NCI-H524 (cell line): ENCODE measurements at places on chromosomes 16 and 17.
A peak's percentile ranks its signal among the peaks of the same experiment; 100 is the strongest.

DNA sequence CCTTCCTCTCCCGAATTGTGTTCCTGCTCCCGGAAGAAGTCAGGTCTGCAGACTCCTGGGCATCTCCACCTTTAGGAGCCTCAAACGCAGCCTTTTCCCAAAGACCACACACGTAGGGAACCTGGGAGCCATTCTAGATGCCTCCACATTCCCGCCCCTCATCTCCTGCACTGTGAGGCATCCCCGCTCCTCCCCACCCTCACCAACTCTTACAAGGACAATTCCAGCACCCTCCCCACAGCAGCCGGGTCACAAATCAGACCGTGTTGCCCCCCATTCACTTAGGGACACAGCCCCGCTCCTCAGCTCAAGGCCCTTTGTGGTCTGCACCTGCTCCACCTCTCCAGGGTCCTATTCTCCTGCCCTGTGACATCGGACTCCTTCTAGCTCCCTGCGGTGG, 49.6 kb downstream of the ABR start:
- DNase-seq, result no peak

- DNase-seq, result no peak
These were observed 100.0 kb downstream of the METRNL start for GRCh38 chr17:83179374-83179773.

GRCh38 chr16:85103114-85104079, 8.9 kb downstream of the CIBAR2 start:
- peak; percentile 89 for DNase-seq

DNA sequence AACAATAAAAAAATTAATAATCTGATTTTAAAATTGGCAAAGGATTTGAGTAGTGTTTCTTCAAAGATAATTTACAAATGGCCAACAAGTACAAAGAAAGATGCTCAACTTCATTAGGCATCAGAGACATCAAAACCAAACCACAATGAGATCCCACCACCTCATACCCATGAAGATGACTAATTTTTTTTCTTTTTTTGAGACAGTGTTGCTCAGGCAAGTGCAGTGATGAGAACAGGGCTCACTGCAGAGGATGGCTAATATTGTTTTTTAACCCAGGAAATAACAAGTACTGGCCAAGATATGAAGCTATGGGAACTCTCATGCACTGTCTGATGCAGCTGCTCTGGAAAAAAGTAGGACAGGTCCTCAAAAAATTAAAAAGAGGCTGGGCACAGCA, 14.9 kb downstream of the WDR45B start:
- no peak for DNase-seq

- DNase-seq, result no peak
These were observed 189.8 kb upstream of the AXIN2 start for GRCh38 chr17:65751263-65751662.

GRCh38 chr17:4433515-4434031, at the start of gene SPNS3:
SPNS3 (plus strand) TSS chr17:4433940; CDS start chr17:4433968, 28 bp downstream.
- DNase-seq, result no peak

GRCh38 chr16:22300427-22301071, 3.3 kb downstream of the POLR3E start:
- DNase-seq, result peak; percentile 30

DNA sequence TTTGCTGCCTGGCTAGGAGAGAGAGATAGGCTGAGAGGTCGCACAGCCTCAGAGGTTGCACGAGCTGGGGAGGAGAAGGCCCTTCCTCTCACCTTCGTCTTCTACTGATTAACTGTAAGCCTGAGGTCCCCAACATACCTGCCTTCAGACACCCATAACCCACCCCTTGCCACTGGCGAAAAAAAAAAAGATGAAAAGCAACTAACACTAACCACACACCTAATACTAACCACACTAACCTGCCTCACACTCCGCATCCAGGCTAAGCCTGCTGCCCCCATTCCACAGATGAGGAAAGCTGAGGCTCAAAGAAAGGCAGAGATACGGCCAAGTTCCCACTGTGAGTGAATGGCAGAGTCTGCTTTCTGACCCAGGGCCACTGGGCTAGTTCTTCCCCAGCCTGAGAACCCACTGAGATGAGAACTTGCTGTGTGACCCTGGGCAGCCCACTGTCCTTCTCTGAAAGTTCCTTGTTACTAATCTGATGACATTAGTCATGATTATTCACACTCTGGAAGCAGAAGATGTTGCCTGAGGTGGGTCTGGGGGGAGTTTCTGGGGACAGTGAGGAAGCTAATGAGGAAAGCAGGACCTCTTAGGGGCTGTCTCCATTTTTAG, 4.6 kb downstream of the IL21R start:
- no peak for DNase-seq

DNA sequence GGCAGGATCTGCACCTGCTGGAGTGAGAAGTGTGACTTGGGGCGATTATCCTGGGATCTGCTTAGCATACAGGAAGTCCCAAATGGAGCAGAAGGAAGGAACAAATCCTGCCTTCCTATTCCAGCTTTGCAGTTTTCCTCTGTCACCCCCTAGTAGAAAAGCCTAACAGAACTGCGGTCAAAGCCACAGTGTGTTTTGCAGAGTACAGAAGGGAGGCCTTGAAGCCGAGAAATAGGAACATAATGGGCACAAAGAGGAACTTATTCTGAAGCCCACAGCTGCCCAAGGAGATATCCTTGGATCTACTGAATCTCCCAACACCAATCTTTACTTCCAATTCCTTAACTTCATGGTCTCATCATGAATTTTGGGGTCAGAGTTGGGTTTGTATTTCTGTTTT, 8.5 kb downstream of the KRTAP1-5 start:
- DNase-seq, result no peak

GRCh38 chr17:73069164-73069770, 23.2 kb downstream of the SLC39A11 start:
- DNase-seq, result peak; percentile 94

DNA sequence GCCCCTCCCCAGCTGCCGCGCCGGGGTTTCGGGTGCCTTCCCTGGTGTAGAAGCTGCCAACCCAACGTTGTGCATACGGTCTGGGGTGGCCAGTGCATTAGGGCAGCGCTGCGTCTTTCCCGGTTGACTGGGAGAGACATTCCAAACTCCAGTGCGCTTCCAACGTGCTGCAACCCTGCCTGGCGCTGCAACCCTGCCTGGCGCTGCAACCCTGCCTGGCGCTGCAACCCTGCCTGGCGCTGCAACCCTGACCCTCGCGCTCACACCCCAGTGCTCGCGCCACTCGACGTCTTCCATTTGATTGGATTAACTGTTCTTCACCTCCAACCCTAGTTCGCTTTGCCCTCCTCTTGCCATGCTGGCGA, 488 bp upstream of the HAP1 start:
- DNase-seq, result no peak

- DNase-seq, result no peak
These were observed 109.7 kb downstream of the VAT1L start for GRCh38 chr16:77897831-77898605.

DNA sequence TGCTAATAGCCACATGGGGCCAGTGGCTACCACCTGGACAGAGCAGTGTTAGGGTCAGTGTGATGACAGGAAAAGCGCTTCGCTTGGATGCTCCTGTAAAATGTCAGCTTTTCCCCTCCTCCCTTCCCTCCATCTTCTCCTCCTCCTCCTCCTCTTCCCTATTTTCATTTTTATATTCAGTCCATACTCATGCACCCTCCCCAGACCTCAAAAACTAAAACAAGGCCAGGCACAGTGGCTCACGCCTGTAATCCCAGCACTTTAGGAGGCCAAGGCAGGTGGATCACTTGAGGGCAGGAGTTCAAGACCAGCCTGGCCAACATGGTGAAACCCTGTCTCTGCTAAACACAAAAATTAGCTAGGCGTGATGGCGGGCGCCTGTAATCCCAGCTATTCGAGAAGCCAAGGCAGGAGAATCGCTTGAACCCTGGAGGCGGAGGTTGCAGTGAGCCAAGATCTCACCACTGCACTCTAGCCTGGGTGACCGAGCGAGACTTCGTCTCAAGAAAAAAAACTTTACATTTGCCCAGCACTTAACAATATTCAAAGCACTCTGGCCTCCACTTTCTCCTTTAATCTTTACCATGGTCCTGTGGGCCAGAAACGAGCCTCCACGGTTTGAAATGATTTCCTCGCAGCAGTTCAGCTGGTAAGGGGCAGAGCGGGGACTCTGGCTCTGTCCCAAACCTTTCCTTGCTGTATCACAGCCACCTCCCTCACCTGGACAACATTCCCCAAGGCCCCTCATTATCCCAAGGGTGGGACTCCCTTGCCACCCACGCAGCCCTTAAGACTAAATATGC, 21.8 kb downstream of the ANKRD40 start:
- no peak for DNase-seq

DNA sequence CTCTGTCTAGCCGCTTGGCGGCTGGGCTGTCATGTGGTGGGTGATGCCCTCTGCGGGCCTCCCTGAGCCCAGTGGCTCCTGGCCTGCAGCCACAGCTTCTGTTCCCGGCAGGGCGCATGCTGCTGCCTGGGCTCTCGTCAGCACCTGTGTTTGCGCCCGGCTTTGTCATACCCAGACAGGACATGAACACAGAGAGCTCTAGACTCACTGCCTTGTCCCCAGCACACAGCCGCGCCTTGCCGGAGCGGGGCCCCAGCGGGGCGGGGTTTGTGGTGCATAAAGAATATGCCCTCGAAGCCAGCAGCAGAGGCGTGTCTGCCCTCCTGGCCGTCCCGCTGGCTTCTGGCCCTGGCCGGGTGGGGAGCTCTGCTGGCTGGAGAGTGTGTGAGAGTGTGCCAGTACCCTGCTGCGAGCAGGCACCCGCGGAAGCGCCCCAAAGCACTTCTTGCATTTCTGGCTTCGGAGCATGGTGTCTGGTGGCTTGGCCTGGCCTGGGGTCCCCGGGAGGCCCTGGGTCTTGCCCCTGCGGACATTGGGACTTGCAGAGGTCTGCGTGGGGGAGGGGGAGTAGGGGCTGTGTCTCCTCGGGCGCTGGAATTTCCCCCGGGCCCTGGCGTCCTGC, 14.4 kb downstream of the ASPSCR1 start:
- DNase-seq, result no peak

DNA sequence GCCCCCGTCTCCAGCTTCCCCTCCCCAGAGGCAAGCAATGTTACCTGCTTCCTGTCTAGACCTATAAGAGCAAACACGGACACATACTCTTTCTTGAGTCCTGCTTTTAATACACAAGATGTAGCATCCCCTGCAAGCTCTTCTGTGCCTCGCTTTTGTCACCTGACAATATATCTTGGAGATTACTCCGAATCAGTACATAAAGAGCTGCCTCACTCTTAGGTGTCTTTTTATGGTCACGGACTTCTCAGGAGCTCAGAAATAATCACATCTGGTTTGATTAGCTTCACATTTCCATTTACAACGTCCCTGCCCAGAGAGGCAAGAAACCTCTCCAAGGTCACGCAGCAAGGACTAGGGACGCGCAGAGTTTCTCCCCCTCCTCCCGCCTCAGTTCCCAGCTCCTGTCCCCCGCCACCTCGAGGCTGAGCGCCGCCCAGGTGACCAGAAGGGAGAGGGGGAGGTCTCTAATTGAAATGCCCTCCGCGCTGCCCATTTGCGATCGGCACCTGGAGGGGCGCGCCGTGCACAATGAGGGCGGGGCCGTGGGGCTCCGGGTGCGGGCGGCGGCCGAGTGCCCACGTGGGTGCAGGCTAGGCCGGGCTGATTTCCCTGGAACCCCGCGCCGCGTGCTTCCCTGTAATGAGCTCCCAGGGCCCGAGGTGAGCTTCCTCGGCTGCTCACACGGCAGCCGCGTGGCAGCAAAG, 13.8 kb upstream of the SEZ6 start:
- no peak for DNase-seq

GRCh38 chr16:19126300-19126699, 12.5 kb downstream of the ITPRIPL2 start:
- no peak for DNase-seq

DNA sequence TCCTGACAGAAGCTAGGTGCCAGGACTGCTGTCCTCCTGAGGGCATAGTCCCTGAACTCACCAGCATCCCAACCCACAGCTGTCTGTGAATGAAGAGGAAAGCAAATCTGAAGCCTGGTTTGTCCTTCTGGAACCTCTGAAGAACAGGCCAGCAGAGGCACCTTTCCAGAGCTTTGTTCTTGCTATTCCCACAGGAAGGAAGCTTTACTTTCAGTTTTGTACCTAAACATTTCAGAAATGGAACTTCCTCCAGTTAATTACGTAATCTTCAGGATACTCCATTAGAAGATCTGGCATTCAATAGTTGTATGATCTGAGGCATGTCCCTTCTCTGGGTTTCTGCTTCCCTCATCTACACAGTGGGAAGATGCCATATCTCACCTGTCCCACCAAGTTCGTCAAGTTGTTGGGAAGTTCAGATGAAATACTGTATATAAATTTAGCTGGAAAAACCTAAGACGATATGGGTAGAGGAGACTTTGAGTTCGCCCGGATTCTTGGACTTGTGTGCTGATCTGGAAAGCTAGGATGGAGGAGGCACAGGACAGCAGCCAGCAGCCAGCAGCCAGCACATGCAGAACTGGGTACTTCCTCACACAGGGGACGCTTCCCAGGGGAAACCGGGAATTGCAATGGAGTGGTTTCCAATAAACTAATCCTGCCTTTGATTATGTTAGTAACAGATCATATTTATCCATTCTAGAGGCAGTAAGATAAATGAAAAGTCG, 22.4 kb downstream of the NXPH3 start:
- DNase-seq, result no peak

DNA sequence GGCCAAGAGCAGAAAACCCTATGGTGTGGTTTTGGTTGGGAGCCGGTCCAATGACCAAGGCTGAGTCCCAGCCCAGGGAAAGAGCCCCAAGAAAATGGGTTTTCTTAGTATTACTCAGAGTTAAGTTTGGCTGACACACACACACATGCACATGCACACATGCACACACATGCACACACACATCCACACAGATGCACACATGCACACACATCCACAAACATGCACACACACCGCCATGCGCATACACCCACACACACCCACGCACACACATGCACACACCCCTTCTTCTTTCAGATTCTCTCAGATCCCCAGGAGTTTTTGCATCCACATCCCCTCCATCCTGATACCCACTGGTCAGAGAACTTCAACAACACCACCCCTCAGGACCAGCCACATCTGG, 9.1 kb downstream of the ABCC12 start:
- no peak for DNase-seq

DNA sequence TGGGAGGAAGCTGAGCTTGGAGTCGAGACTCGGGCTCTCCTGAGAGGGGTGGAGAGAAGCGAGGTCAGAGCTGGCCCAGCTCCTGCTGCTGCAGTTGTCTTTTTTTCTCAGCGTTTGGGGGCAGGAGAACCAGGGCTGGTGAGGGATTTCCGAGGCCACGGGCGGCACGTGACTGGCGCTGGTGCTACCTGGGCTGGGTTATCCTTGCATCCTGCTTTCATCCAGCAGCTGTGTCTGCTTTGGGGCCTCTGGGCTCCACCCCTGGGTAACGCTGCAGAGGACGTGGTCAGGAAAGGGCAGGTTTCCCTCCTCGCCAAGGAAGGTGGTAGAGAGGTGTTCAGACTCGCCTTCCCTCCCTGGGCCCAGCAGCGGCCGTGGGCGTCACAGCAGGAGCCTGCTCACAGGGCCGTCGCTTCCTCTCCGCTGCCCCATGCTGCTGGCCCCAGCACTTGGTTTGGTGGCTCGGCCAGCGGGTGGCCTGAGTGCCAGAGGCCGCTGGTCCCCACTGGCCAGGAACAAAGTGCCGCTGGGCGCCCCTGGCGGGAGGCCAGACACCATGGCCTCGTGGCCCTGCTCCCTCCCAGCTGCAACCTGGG, 22.5 kb downstream of the GSE1 start:
- no peak for DNase-seq
